ENCODE measurements at places on chromosomes 12 and 14.

GRCh38 chr12:122094735-122095631 is 16.4 kb downstream of the MLXIP start:
- DNase-seq = no peak

DNA sequence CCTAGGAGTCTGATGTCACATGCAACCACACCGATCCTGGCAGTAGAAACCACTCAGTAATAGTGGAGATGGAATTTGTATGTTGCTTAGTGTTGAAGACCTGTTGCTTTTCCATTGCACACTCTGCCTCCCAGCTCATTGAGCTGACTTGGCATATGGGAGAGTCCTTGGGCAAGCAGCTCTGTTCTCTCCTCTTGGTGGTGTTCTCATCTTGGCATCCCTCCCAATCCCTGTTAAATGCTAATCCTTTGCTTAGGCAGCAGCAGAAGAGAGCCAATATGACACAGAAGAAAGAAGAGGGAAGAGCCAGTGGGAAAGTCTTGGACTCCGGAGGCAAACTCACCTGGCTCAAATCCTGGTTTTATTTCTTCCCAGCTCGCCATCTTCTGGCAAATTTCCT is 178.0 kb upstream of the CAND1 start:
- DNase-seq = no peak

DNA sequence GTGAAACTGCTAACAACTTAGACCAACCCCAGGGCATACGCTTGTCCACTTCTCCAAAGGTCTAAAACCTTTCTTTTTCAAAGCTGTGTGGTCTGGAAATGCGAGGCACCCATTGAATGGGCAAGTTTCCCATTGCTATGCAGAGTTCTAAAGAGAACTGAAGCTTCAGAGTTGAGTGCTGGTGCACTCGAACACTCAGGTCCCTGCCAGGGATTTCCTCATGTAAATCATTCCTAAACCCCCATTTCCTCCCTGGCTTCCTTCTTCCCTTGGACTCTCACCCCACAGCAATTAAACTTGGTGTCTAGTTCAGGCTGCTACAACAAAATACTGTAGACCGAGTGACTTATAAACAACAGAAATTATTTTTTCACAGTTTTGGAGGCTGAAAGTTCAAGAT is 2.2 kb upstream of the PXN start:
- no peak for DNase-seq

DNA sequence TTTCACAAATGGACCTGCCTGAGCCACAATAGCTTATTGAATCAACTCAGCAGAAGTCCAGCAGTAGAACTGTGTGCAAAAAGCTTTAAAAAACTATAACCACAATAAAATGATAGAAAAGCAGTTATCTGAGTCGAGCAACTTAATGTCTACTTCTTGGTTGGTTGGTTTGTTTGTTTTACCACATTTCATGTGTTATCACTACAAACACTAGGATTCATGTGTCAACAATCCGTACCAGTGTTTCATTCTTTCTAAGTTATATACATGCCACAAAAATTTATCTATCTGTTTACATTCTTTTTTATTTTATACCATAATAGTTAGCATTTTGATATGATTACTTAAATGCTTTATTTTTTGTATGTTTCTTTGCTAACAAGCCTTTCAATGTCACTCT is 339.0 kb downstream of the KCNH5 start:
- DNase-seq = no peak

DNA sequence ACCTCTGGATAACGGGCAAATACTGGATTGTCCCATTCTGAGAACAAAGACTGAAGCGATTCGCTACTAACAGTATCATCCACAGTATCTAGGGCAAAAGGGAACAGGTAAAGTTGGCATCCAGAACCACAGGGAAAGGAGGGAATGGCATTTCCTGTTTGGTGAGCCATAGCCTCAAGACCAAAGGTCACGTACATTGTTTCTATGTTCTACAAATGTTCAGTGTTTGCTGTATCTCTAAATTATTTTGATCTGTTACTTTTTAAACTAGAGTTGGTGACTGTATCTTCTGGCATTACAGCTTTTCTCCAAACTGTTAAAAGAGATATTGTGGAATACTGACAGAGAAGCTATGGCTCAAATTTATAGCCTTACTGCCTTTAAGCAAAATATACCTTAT is 9.7 kb downstream of the MLH3 start:
- DNase-seq = no peak

- no peak for DNase-seq
Observed at GRCh38 chr12:76927170-76927784, 48.5 kb upstream of the CSRP2 start.

DNA sequence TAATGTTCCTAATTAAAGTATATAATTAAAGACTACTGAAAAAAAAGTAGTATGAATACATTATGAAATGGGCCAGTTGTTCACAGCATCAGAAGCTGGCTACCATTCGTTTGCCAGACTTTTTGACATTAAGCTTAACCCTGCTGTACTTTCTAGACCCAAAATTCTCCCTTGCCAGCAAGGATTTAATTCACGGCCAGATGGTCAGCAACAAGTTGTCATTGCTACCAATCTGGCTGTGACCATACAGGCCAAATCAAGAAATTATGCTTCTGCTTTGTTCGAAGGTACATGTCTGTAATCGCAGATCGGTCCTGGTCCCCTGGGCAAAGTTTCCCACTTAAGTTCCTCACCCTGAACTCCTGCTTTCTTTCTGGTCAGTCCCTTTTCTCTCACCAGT is 217.7 kb upstream of the ATXN7L3B start:
- DNase-seq = no peak

DNA sequence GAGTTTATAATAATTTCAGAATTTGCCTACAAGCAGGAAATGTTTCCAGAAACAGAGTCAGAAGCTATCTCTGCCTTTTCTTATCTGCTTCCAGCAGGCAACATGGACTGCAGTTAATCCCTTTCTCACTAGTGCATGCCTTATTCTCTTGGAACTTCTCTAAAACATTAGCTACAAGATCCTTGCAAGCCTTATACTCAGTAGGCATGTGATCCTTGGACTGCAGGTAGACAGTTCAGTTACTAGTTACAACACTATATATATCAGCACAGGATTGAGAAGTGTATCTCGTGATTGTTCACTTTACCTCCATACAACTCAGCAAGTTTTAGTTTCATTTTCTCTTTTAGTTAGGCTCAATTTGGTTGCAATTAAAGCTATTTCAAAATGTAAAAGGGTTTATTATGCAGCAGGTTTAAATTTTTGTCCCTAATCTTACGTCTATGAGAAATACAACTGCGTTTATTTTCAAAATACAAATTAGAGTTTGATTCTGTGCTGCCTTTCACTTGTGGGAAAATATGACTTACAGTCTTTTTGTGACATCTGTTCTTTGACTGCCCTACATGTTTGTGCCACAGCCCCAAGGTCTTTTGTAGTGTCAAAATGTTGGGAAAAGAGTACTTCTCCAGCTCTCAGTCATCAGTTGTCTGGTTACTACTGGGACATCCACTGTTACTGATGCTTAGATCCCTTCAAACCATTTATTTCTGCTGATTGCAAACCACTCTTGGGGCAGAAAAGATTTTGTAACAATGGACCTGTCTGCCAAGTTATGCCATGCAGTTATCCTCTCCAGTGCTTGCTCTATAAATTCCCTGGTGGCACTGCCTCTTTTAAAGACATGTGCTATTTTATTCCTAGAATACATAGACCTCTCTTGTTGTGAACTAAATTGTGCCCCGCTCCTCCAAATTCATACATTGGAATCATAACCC is 709.0 kb upstream of the FOXG1 start:
- DNase-seq = no peak

DNA sequence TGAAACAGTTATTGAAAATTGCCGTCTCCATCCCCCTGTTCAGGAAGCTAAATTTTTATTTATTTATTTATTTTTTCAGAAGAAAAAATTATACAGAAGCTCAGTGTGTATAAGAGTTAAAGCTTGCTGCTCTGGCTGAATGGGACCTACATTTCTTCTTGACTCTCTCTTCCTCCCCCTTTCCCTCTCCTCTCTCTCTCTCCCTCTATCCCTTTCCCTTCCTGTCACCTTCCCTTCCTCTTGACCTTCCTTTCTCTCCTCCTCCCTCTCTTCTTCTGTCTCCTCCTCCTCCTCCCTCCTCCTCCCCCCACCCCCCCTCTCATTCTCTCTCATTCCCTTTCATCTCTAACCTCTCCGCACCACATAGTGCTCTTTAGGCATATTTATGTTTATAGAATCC is 39.1 kb downstream of the APAF1 start:
- no peak for DNase-seq

DNA sequence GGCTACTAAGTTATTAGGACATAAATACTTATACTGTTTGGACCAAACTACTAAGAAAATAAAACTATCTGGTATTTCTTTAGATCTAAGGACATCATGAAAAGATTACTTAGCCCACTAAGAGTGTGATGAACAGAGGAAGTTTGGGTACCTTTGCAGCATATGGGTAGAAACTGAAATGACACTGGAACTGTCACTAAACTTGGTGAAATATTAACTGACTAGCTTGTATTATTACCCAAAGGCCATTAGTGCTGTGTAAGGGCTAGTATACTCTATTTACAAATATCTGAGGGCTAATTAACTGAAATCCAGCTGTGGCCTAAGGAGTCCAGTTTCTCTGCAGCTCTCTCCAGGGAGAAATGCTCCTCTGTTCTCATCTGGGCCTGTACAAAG is 45.5 kb downstream of the PAWR start:
- DNase-seq = no peak

GRCh38 chr14:102993523-102993922 is 63.8 kb downstream of the CDC42BPB start:
- no peak for DNase-seq

DNA sequence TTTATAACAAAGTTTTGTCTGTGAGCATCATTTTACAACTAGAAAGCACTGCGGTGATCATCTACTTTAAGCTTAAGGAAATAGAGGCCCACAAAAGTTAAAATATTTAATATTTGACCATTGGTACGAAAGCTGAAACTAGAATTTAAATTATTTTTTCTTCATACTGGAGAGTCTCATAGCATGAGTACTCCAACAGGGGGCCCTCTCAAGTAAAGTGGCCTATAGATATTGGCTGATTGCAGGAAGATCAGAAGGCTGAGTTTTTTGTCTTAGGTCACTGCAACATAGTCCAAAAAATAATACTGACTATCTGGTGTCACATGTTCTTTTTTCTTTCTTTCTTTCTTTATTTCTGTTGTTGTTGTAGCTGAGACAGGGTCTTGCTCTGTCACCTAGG is 75.3 kb upstream of the ZDHHC17 start:
- DNase-seq = no peak

DNA sequence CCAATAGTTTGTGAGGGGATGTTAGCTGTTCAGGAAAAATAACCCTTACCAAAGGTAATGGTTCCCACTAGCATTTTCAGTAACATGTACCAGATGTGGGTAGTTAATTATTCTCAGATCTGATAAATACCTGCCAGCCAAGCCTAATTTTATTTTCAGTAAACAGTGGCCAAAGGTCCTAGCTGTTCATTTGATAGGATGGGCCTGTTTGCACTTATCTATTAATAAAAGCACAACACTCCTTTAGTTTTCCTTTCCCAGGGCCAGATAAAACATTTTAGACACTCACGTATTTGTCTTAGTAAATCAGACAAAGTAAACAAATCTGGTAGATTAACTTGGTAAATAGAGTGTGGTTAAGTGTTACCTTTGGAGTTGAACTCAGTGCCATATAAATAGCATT is 345.1 kb downstream of the RAD51B start:
- DNase-seq = no peak

DNA sequence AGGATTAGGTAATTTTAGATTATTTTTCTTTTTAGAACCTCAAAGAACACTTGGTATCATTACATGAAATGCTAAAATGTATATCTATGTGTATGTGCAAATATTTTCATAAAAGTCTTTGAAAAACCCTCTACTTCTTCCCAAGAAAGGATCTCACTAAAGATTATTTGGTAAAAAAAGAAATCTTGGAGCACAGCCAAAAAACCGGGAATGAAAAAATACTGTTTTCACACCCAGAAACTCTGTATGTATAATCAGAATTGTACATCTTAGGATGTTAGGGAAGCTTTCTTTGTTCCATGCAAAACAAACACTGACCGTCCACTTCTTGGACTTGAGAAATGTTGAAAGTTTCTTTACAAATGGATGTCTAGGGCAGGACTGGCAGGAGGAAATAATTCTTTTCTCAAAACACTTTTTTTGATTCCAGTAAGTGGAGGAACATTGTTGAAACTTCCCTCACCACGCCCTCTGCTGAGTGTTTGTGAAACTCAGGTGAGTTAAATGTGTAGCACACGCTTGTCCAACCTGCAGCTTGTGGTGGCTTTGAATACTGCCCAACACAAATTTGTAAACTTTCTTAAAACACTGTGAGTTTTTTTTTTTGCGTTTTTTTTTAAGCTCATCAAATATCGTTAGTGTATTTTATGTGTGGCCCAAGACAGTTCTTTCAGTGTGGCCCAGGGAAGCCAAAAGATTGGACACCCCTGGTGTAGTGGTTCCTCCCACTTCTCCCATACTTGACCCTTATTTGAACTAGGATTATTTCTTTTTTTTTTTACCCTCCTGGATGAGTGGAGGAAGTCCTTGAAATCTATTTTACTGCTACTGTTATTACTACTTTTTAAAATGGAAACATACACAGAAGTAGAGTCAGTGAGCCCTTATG is 26.6 kb downstream of the FBXO34 start:
- DNase-seq = no peak

GRCh38 chr14:105857220-105857825 is 330.9 kb downstream of the TMEM121 start:
- DNase-seq = peak; percentile 4

GRCh38 chr14:41597647-41598046 is 9.0 kb upstream of the LRFN5 start:
- no peak for DNase-seq

DNA sequence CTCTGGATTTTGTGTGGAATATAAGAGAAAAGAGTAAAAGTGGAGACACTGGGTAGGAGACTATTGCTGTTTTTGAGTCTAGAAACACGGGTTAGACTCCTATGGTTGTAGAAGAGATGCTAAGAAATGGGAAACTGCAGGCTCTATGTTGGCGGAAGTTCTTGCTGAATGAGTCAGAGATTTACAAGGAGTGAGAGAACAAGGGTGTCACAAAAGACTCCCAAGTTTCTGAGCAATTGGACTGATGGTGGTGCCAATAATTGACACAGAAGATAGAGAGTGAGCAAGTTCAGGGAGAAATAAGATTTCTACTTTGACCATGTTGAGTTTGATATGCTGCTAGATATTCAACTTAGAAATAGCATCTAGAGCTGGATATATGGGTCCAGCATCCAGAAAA is 2.6 kb upstream of the PRKD1 start:
- DNase-seq = no peak

DNA sequence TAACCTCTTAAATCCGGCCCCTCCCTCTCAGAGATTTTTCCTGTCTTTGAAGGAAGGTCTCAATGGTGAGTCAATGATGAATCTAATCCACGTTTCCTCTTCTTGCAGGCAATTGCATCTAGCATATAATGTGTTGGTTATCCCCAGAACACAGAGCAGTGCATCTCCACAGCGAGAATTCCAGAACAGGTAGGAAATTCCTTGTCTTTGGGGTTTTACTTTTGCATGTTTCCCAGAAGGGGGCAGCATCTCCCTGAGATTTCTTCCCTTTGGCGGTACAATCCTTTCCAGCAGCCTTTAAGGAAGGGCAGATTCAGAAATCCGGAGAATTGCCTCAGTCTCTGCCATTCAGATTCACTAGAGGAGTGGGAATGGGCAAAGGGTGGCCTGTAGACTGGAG is 128.0 kb downstream of the KCNA5 start:
- no peak for DNase-seq

- DNase-seq = no peak
Observed at GRCh38 chr12:23221066-23221465, 596.1 kb downstream of the ETNK1 start.

GRCh38 chr14:20631023-20631879 is 10.2 kb downstream of the OR6S1 start:
- no peak for DNase-seq
